ENCODE measurements at places on chromosomes 2 and 18.
A peak's percentile ranks its signal among the peaks of the same experiment; 100 is the strongest.

DNA sequence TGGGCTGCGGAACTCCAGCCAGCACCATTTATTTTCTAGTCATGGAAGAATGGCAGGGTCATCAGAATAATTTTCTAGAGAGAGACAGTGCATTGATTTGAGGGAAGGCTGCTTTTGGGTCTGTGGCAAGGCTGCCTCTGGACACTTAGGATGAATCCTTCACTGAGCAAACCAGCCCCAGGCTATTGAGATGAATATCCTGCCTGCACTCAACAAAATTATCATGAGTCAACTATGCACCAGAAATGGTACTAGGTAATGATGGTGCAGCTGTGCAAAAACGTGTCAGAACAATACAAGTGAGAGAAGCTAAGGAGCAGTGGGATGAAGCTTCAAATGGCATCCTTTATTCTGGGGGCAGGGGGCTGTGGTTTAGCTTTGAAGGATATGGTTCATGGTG is 115.8 kb downstream of the SPHKAP start:
- DNase-seq = no peak

GRCh38 chr18:7954238-7954637 is 387.1 kb downstream of the PTPRM start:
- DNase-seq = no peak

GRCh38 chr2:45845566-45845965 is 194.1 kb downstream of the PRKCE start:
- DNase-seq = no peak

DNA sequence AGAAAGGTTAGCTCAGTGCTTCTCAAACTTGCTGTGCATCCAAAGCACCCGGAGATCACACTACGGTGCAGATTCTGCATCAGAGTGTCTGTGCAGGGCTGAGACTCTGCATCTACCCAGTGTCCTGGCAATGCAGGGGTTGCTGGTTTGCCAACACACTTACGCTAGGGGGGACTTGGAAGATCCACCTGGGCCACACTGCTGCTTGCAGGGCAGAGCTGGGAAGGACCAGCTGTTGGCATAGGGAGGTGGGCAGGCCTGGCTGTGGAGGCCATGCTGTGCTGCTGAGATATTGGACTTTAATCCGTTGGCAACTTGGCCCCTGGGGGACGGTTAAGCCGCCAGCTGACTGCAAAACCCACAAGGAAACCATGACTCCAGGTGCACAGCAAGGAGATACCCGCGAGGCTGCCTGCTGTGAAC is 397.6 kb upstream of the HS6ST1 start:
- DNase-seq = no peak

DNA sequence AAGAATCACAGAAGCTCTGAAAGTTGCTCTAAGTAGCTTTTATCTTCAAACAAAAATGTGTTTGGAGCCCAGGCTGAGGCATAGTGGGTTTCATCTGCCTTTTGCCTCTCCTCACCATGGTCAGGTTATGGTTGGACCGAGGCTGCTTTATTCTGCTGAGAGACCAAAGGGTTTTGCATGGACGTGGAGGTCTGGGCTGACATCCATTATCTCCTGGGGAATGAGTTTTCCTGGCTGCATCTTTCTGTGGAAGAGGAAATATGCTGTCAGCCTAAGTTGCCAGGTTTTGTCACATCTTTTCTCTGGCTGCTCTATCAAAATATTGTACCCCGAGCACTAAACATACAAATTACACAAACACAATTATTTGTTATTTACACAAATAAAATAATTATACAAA is 223.2 kb downstream of the LDLRAD4 start:
- DNase-seq = no peak

DNA sequence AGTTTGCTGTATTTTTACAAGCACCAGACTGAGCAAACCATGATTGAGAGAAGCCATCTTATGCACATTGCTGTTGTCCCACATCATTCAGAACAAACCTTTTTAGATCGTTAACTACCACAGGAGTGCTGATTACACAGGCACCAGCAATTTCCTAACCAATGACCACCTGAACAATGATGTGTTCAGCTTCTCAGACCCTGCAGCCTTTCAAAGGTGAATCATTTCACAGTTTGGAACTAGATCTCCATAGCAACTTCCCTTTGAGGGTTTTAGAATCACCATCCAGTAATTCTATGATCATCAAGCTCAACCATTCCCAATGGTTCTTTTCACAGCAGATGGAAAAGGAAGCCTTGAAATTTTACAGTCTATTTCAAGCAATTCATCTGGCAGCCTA is 71.4 kb downstream of the OLA1 start:
- no peak for DNase-seq

DNA sequence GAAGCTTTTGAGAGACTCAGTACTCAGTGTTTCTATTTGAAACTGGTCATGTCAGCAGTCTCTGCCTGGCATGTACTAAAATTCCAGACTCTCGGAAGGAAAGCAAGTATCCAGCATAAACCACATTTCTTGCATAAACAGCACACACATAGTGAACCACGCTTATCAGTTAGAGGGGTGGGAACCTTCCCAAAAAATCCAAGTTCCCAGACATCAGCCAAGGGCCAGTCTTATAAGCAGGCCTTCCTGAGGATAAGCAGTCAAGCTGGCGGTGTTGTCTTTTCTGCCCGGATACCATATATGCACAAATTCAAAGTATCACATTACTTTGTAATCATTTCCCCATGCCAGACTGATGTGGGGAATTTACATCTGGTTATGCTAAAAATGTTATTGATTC is 73.6 kb downstream of the ST6GAL2 start:
- DNase-seq = no peak

- DNase-seq = no peak
Measured at GRCh38 chr18:46849007-46849406, 68.3 kb downstream of the PIAS2 start.

GRCh38 chr2:182078988-182079602 is 93.4 kb downstream of the PPP1R1C start:
- DNase-seq = no peak

DNA sequence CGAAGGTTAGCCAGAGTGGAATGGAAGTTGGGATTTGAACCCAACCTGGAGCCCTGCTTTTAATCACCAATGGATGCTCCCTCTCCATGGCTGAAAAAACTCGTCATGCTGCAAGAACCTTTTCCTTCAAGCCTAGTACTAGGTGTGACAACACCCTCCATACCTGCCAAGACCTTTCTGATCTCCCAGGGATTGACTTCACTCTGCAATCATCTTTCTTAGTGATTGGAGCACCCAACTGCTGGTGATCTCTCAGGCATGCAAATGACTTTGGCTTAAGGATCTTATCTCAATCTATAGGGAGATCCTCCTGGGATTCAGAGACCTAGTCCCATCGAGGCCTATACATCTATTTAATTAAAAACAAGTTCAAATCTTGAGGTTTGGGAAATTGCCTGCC is 23.5 kb upstream of the ITGB6 start:
- DNase-seq = no peak

DNA sequence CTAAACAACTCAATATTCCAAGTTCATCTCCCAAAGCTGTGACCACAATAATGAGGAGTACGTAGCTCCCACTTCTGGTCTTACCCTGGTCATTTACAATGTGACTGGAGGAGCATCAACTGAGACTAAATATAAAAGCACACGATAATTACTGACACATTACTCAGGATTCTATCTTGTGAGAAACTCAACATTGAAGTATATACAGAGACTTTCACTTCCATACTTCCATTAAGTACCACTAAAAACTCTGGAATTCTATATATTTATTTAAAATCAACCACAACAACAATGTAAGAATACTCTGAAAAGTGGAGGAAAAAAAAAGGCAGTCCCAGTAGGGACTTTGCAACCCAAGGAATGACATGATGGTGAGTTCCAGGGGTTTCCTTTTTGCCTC is 61.4 kb downstream of the XDH start:
- no peak for DNase-seq

DNA sequence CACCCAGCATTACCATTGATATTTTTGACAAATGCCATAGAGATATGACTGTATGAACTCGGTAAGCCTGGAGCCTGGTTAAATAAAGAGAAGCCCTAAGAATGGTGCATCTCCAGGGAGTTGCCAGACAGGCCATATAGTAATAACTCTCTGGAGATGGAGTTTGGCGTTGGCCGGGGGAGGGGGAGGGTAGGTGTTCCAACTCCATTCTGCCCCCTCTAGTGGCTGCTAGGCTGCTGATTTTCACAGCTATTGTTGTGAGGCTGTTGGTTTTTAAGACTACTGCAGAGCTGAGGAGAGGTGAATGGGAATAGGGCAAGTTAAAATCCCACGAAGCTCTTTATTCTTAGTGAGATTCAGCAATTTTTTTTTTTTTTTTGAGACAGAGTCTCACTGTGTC is 99.9 kb downstream of the GALNT14 start:
- DNase-seq = no peak

DNA sequence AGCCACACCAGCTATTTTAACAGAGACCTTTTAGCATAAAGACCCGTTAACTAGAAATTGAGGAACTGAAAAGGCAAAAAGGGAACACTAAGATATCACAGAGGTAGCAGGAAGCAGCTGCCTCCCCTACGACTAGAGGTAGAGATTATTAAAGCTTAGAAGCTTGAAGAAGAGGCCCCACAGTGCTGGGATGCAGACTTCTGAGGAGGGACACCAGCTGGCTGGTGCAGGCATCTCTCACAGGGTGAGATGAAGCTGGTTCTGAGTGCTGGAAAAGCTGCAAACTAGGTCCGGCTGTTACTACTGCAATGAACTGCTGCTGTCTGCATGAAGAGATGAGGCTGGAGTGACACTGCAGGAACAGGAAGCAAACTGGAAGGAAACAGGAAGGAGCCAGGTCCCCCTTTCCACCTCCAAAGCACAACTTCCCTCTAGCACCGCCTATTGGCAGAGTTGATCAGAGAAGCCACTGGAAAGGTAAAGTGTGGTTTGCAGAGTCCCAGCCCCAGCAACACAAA is 61.2 kb upstream of the MRPS9 start:
- no peak for DNase-seq

GRCh38 chr2:116952254-116952653 is 862.2 kb upstream of the DDX18 start:
- DNase-seq = no peak

DNA sequence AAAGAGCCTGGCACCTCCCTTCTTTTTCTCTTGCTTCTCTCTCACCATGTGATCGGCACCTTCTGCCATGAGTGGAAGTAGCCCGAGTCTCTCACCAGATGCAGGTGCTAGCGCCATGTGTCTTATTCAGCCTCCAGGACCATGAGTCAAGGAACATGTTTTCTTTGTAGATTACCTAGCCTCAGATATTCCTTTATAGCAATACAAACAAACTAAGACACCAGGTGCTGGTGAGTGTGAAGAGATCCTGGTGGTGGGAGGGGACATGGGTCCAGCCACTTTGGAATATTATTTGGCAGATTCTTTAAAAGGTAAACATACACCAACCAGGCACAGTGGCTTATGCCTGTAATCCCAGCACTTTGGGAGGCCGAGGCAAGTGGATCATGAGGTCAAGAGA is 5.9 kb upstream of the USP40 start:
- DNase-seq = no peak

DNA sequence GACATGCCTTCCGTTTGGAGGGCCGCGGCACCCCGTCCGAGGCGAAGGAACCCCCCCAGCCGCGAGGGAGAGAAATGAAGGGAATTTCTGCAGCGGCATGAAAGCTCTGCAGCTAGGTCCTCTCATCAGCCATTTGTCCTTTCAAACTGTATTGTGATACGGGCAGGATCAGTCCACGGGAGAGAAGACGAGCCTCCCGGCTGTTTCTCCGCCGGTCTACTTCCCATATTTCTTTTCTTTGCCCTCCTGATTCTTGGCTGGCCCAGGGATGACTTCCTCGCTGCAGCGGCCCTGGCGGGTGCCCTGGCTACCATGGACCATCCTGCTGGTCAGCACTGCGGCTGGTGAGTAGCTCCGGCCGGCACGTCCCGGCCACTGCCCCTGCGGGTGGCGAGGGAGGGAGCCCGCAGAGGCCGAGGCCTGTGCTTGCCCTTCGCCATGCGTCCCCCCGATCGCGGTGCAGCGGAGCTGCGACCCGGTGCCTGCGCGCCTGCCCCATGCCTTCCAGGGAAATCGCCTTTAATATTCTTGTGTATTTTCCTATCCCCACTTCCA is 1.2 kb downstream of the BMPR2 start:
- peak; percentile 49 for DNase-seq

- no peak for DNase-seq
Measured at GRCh38 chr2:36653967-36654694, 42.4 kb upstream of the VIT start.

- no peak for DNase-seq
Measured at GRCh38 chr2:80328159-80328571, 23.6 kb upstream of the LRRTM1 start.

- DNase-seq = no peak
Measured at GRCh38 chr2:105697781-105698449, 46.8 kb upstream of the NCK2 start.

- DNase-seq = no peak
Measured at GRCh38 chr2:120576509-120577474, 158.9 kb upstream of the GLI2 start.

- peak; percentile 41 for DNase-seq
Measured at GRCh38 chr2:8000870-8001269, 681.0 kb upstream of the ID2 start.

- no peak for DNase-seq
Measured at GRCh38 chr2:152594792-152595191, 122.5 kb downstream of the PRPF40A start.

DNA sequence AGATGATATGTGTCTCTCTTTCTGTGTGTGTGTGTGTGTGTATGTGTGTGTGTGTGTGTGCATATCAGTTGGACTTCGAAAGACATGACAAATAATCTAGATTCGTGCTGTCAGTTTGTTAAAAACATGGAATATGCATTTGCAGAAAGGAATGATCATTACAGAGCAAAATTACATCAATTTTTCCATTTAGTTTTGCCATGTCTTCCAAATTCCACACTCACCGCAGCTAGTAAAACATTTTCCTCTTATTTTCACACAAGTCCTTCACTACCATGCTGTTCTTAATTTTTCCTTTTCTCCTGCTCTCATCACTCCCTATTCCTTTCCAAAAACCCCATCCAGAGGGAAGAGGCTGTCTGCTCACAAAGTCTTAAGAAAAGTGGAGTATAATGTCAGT is 1191.4 kb upstream of the SLC39A10 start:
- DNase-seq = no peak

GRCh38 chr2:57368190-57368589 is 678.4 kb upstream of the VRK2 start:
- DNase-seq = no peak

- no peak for DNase-seq
Measured at GRCh38 chr18:37539236-37539635, 26.4 kb downstream of the CELF4 start.

DNA sequence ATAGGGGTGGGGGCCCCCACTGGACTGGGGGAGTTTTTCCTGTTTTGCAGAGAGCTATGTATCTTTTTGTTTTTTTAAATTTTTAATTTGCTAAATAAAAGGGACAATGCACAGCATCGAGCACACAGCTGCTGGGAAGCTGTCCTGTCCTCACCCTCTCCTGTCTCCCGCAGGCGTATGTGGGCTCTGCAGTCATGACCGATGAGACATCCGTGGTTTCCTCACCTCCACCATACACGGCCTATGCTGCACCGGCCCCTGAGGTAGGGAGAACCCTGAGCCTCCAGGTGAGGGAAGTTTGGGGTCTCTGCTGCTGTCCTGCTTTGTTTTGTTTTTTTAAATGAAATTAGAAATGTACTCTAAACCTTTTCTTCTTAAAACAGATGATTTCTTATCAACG is 27.6 kb downstream of the PLEKHB2 start:
- DNase-seq = peak; percentile 25

GRCh38 chr2:207437136-207437523 is 92.6 kb upstream of the CREB1 start:
- DNase-seq = no peak

GRCh38 chr18:55382277-55382805 is 205.7 kb downstream of the TCF4 start:
- DNase-seq = no peak
